ENCODE measurements at places on chromosomes 5 and 9.

DNA sequence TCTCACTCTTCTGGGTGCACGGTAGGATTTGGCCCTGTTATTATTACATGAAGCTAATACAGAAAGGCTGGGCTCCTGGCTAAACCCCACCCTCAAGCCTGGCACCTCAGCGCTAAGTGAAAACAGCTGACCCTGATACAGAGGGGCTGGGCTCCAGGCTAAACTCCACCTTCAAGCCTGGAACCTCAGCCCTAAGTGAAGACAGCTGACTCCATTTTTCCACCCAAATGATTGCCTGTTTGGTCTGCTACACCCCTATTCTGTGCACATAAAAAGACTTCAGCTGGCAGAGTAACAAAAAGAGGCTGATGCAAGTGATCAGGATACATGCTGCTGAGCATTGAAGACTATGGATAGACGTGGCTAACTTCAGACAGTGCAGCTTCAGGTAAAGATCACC is 148.4 kb upstream of the CLINT1 start:
- DNase-seq = no peak

- DNase-seq = no peak
Observed at GRCh38 chr5:73199671-73200070, 26.7 kb downstream of the TMEM174 start.

GRCh38 chr5:172897481-172898217 is 61.6 kb upstream of the RPL26L1 start:
- no peak for DNase-seq

DNA sequence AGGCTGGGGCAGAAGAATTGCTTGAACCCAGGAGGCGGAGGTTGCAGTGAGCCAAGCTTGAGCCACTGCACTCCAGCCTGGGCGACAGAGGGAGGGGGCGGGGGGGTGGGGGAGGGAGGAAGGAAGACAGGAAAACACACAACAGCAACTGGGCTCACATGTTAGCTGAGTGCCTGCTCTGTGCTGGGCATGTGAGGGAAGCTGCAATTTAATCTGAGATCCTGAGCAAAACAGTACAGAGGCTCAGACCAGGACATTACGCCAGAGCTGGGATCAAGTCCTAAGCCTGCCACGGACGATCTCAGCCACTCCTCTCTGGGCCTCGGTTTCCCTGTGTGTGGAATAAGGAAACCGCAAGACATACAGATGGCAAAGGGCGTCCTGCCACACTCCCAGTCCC is 119.1 kb downstream of the VAV2 start:
- no peak for DNase-seq

DNA sequence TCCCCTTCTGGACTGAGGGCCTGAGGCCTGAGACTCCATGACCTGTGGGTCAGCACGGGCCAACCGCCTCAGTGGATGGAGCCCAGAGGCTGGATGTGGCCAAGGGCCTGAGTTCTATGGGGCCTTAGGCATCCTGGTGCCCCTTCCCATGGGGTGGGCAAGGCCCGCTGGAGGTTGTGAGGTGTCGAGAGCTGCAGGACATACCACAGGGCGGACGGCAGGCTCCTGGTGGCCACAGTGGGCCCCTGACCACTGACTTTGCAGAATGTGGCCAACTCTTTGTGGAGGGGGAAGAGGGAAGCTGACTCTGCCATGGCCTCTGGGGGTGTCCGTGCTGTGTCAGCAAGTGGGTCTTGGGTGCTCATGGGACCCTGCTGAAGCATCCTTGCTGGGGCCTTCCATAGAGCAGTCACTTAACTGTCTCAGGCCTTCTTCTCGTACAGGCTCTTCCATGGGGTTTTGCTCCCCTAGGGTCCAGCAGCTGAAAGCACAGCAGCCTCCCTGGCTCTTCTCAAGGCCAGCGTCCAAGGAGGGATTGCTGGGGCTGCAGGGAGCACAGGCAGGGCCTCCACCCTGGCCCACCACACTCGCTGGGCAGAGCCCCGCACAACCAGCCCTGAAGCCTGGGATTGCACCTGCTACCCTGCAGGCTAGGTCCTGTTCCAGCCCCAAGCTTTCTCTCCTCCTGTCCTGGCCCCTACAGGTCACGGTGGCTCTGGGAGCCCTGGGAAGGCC is 21.6 kb upstream of the SLC9A3 start:
- DNase-seq = no peak

DNA sequence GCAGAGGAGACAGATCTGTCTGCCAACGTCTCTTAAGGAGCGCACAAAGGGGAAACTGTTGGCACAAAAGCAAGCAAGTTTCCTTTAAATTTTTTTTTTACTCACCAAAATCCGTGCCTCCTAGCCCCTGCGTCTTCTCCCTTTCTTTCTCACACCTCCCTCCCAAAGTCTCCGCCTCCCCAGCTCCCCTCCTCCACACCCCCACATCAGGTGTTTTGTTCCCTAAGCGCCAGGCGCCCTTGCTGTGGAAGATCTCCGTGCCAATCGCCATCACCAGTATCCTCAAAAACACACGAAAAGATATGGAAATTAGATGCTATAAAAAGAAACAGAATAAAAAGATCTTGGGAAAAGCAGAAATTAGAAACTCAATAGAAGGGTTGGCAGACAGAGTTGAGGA is 87.6 kb downstream of the DRD1 start:
- no peak for DNase-seq

DNA sequence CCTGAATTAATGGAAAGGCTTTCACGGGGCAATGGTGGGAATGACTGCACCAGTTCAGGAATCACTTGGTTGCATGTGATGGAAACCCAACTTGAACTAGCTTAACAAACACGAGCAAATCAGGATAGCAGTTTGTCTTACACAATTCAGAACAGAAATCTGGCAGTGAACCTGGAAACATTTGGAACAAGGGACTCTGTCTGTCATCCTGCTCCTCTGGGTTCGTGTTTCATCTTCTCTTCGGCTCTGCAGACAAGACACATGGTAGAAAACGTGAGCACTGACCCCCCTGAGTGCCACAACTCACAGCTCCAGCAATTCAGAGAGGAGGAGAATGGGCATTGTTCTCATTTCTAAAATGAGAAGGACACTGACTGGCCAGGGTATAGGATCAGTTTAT is 218.1 kb upstream of the NREP start:
- DNase-seq = no peak

GRCh38 chr5:141633871-141634561 is 2.6 kb downstream of the HDAC3 start:
- DNase-seq = no peak

- no peak for DNase-seq
Observed at GRCh38 chr9:96062854-96063253, 187.4 kb downstream of the ERCC6L2 start.

DNA sequence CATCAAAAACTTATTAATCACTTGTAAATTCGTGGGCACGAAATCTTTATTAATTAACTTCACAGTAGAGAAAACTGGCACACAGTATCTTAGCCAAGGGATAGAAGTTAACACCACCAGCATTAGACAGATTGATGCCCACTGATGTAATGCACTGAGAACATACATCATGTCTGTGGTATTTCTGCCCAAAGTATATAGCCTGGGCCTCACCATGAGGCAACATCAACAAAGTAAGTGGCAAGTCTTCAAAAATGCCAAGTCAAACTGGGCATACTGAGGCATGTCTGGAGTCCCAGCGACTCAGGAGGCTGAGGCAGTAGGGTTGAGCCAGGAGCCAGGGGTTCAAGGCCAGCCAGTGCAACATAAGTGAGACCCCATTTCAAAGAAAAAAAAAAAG is 79.5 kb downstream of the GLIS3 start:
- DNase-seq = no peak

GRCh38 chr9:68978066-68978465 is 35.8 kb downstream of the PRKACG start:
- no peak for DNase-seq

- no peak for DNase-seq
Observed at GRCh38 chr9:69199769-69200470, 25.8 kb downstream of the TJP2 start.

- DNase-seq = no peak
Observed at GRCh38 chr5:54867310-54867944, 118.0 kb downstream of the ESM1 start.

DNA sequence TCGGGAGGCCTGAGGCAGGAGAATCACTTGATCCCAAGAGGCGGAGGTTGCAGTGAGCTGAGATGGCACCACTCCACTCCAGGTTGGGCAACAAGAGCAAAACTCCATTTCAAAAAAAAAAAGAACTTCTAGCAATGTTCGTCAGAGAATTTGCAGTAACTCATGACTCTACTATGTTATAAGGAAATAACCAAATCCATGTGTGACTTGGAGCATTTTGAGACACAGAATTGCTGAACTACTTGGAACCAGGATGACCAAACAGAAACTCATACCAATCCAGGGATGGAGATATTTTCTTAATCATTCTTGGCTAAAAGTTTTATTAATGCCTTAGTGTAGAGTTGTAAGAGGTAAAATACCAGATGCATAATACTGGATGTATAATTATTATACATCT is 99.9 kb upstream of the BNC2 start:
- no peak for DNase-seq

DNA sequence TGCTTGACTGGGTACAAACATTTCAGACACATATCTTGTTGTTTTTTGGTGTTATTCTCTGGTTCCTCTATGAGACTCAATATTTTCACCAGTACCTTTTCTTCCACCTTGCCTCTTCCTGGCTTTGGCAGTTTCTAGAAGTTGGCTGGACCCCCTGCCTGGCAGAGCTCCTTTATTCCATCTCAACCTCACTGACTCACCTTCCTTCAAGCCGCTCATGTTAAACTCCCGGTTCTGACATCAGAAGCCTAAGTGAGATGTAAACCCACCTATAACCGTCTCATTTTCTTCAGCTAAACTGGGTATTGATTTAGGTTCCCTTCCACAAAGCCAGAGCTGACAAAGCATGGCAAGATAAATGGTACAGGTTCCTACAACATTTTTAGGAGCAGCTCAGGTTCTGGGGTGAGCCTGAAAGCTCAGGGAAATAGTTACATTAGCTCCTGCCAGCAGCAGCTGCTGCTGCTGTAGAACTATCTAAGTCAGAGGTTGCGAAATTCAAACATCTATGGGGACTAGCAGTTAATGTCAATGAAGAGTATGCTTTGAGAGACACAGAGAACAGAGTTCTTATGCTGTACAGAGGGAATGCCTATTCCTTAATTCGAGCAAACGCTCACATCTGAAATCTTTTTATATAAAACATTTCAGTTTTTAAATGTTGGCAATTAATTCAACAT is 197.1 kb upstream of the NR3C1 start:
- DNase-seq = no peak

- DNase-seq = no peak
Observed at GRCh38 chr5:27571681-27572080, 533.3 kb upstream of the CDH9 start.

DNA sequence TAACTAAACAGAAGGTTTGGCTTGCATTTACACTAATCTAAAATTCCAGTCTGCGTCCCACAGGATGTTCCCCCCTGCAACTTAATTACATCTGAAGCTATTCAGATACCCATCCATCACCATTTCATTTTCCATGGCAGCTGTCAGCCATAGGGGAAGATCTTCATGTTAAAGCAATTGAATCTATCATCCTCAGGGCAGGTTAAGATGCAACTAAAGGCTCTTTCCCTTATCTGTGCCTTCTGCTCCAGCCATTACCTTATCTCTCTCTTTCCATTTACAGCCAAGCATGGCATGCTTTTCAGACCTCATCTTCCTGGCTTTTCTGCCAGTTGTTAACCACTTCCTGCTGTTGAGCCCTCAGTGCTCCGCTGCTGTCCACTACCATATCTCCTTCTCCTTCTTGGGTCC is 15.8 kb upstream of the HACD4 start:
- no peak for DNase-seq

GRCh38 chr9:94952565-94953373 is 226.3 kb downstream of the AOPEP start:
- DNase-seq = no peak

DNA sequence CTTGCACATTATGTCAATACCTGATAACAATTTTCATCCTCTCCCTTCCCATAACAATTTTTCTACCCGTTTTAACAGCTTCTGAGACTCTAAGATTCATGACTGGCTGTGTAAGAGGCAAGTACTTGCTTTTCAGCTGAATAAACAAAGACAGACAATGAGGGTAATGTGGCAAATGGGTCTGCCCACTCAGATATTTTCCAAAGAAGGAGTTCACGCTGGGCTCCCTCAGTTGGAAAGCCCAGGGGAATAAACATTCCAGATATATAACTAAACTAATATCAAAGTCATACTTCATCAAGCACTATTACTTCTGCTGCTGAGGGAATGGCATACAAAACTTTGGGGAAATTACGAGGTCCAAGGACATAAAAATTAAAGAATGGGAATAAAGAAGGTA is 24.4 kb downstream of the MEGF9 start:
- no peak for DNase-seq

GRCh38 chr5:100900796-100901781 is 2.0 kb downstream of the ST8SIA4 start:
- peak; percentile 44 for DNase-seq

DNA sequence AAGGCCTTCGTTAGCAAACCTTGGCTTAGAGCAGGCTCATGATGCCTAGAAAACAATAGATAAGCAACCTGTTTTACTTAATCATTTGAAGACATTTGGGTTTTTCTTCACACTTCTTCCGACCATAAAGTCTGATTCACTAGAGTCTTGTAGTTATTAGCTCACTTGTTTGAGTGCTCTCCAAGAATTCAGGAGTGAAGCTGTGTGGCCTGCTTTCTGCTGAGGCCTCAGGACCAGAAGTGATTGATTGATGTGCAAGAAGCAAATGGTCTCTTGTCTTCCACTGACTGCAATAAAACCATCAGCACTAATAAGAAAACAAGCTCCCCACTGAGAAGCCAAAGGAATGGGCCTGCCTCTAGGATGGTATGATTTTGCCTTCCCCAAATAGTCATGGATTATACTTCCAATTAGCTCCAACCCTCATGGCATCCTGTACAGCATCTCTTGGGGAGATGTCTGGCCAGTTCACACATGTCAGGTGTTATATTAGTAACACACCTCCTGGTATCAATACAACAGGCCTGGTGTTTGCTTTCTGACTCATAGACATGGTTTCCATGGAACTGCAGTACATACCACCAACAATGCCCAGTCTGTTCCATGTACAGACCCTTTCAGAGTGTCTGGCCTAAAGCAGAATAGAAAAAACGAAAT is 317.6 kb downstream of the CWC27 start:
- no peak for DNase-seq

- no peak for DNase-seq
Observed at GRCh38 chr9:14311956-14312685, 1.8 kb downstream of the NFIB start.

DNA sequence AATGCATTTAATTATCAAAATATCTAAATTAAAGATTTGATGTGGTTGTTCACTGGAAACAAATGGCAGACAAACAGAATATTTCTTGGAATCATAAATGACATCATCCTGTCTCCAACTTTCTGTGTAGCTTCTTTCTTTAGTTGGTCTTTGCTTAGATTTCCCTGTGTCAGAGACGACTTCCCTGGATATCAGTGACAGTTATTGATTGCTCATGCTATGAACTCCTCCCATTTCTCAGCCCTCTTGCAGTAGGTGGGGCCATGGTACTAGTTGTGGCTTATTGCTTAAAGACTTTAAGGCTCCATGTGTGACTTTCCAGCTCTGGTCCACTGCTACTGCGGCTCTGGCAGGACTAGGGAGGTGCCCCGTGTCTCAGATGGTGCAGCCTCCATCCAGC is 592.6 kb downstream of the MTRR start:
- no peak for DNase-seq

Data from nucleus accumbens (tissue), 56 donors.